ENCODE measurements at places on chromosomes 12 and 14.

GRCh38 chr12:51246254-51246853 is 7.7 kb downstream of the DAZAP2 start:
- H3K27me3 ChIP-seq, result no peaks in the 10 kb centered on the region
- no peak overlapping the region for H3K27ac ChIP-seq
- H3K4me3 ChIP-seq, result no peak overlapping the region

- H3K36me3 ChIP-seq, result no peaks in the 10 kb centered on the region
- no peak overlapping the region for H3K4me3 ChIP-seq
- H3K4me1 ChIP-seq, result peaks cover 18% of the 10 kb centered on the region
- peak; percentile 17 for DNase-seq
These were observed 35.3 kb downstream of the VWF start for GRCh38 chr12:6088921-6089747.

DNA sequence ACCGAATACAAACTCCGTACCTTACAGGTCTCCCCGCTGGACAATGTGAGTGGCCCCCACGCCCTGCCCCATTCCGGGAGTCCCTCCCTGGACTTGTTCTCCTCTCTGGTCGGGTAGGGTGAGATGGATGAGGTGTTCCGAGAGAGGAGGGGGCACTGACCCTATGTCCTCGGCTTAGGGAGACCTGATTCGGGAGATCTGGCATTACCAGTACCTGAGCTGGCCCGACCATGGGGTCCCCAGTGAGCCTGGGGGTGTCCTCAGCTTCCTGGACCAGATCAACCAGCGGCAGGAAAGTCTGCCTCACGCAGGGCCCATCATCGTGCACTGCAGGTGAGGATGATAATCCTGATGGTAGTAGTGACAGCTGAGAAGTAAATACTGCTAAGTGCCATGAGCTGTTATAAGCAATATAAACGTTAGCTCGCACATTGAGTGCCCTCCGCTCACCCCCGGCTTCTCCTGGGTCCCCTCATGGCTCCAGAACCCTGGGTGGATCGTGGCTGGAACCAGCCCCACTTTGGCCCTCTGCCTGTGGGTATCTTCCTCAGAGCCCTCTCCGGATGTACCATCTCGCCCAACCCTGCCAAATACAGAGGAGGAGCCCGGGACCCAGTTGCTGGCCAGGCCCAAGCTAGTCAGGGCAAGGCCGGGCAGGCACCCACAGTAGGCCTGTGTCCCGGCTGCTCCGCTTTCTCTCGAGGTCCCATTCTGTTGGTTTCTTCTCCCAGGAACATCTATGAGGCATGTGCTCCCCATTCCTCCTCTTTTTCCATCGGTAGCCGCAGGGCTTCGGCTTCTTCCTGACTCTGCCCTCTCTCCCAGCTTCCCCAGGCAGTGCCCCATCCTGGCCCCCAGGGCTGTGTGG is 6.8 kb downstream of the PTPN6 start:
- H3K27me3 ChIP-seq, result no peaks in the 10 kb centered on the region
- DNase-seq, result peak; percentile 62
- no peak overlapping the region for H3K4me3 ChIP-seq
- H3K27ac ChIP-seq, result no peak overlapping the region
- H3K36me3 ChIP-seq, result no peaks in the 10 kb centered on the region
- H3K4me1 ChIP-seq, result peaks cover 10% of the 10 kb centered on the region

DNA sequence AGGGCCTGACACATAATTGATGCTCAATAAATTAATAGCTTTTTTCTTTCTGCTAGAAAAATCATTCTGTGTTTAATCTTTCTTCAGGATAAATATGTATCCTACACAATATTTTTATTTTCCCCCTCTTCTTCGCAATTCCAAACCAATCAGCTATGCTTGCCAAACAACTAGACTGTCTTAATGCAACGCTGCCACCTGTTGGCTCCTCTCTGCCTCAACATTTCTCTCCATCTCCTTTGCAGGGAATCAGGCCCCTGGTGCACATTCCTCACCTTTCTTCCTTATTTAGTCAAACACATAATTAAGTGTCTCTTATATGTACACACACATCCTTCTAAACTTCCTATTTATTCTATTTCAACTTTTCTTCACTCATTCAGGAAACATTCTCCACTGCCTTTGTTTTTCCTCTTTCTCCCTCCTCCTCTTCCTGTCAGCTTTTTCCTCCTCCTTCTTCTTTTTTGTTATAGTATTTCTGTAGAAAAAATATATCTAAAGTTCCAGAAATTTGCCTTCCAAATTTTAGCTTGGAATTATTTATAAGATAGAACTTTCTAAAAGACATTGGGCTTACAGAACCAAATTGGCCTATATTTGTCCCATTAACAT is 406.0 kb downstream of the PRKD1 start:
- no peaks in the 10 kb centered on the region for H3K27me3 ChIP-seq
- no peaks in the 10 kb centered on the region for H3K4me1 ChIP-seq
- H3K27ac ChIP-seq, result no peak overlapping the region
- H3K36me3 ChIP-seq, result no peaks in the 10 kb centered on the region
- no peak for DNase-seq
- no peak overlapping the region for H3K4me3 ChIP-seq

DNA sequence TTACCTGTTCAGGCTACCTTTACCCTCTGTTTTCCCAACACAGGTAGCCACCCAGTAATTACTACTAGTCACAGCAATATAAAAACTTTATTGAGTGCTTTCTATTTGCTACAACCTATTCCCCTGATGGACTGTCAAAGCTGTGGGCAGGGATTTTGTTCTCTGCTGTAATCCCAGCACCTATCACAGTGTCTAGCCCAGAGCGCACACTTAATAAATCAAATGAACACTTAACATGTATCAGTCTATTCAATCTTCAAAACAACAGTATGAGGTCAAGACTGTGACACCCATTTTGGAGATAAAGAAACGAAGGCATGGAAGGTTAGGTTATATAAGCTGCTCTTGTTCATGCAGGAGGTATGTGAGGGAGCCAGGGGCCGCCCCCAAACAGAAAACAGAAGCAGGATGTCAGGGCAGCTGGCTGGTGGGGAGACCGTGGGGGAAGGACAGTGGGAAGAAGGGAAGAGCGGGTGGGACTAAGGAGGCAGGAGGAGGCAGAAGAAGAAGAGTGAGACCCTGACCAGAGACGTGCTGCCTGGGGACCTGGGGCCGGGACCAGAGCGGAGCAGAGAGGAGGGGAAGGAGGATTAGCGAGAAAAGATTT is 1.7 kb downstream of the TNFRSF1A start:
- H3K36me3 ChIP-seq, result no peaks in the 10 kb centered on the region
- peaks cover 58% of the 10 kb centered on the region for H3K4me1 ChIP-seq
- H3K27ac ChIP-seq, result peak overlapping the region; percentile 99
- no peak for DNase-seq

- peaks cover 15% of the 10 kb centered on the region for H3K4me1 ChIP-seq
- H3K4me3 ChIP-seq, result peak overlapping the region; percentile 72
- H3K27ac ChIP-seq, result peak overlapping the region; percentile 60
- H3K36me3 ChIP-seq, result no peaks in the 10 kb centered on the region
These were observed 46.2 kb downstream of the BCAT1 start for GRCh38 chr12:24902511-24903328.

DNA sequence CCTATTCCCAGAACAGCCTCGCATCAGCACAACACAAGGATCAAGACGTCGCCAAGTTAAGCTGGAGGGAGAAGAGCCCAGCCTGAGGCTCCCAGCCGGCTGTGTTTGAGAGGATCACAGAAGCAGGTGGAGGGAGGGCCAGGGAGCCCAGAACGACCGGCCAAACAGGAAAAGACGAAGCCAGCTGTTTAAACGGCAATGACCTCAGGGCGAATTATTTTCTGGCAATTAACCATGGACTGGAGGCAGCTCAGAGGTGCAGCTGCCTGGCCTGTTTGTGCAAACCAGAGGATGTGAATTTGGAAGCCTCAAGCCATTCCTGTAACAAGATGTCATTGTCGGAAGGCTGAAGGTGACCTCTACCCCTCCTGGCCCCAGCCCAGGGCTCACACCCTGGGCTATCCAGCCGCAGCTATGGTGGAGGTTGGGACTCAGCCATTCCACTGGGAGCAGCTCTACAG is 175.8 kb upstream of the PRMT8 start:
- DNase-seq, result no peak
- H3K36me3 ChIP-seq, result no peaks in the 10 kb centered on the region
- peaks cover 5% of the 10 kb centered on the region for H3K4me1 ChIP-seq
- no peak overlapping the region for H3K4me3 ChIP-seq
- no peak overlapping the region for H3K27ac ChIP-seq
- peaks cover 15% of the 10 kb centered on the region for H3K27me3 ChIP-seq

GRCh38 chr12:106657488-106657887 is 74.7 kb downstream of the RFX4 start:
- DNase-seq, result no peak
- H3K4me3 ChIP-seq, result no peak overlapping the region
- H3K27ac ChIP-seq, result no peak overlapping the region
- H3K27me3 ChIP-seq, result no peaks in the 10 kb centered on the region
- H3K4me1 ChIP-seq, result no peaks in the 10 kb centered on the region

- peak; percentile 97 for DNase-seq
- peak within 1 kb of the TSS; percentile 62 for H3K4me3 ChIP-seq
- H3K27me3 ChIP-seq, result no peaks in the 10 kb centered on the region
- no peaks in the 10 kb centered on the region for H3K36me3 ChIP-seq
- peak within 1 kb of the TSS; percentile 92 for H3K27ac ChIP-seq
These were observed at the start of gene C1RL for GRCh38 chr12:7108796-7109571. Gene C1RL, minus strand, starts transcription at chr12:7109214. Its CDS starts 34 bp downstream, at chr12:7109180.

- no peak overlapping the region for H3K4me3 ChIP-seq
These were observed 17.2 kb upstream of the PSMC1 start for GRCh38 chr14:90239139-90239538.

DNA sequence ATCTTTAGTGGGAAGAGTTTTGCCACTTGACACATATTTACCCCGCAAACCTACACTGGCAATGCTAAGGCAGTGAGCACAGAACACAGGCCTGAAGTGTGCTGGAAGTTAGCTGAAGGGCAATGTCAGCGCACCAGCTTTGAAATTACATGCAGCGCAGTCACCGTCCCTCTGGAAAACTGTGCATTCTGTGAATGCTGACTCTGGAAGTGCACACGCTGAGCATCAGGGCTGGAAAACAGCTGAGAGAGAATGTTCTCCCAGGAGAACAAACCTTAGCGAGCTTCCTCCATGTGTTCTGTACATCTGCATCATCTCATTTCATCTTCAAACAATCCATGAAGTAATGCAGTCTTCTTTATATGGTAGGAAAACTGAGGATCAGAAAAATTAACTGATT is 448.2 kb downstream of the NRXN3 start:
- no peaks in the 10 kb centered on the region for H3K4me1 ChIP-seq
- H3K27me3 ChIP-seq, result no peaks in the 10 kb centered on the region
- no peaks in the 10 kb centered on the region for H3K36me3 ChIP-seq
- no peak overlapping the region for H3K4me3 ChIP-seq
- no peak for DNase-seq

GRCh38 chr12:41286426-41286825 is 98.3 kb downstream of the PDZRN4 start:
- H3K36me3 ChIP-seq, result no peaks in the 10 kb centered on the region
- H3K4me3 ChIP-seq, result no peak overlapping the region
- no peaks in the 10 kb centered on the region for H3K27me3 ChIP-seq
- H3K4me1 ChIP-seq, result no peaks in the 10 kb centered on the region
- no peak overlapping the region for H3K27ac ChIP-seq

Data from tibial artery (tissue), 4 donors.